GM06990 (cell line): ENCODE measurements at places on chromosomes 16 and 17.

GRCh38 chr16:48318630-48319029 lies 66.6 kb downstream of the SIAH1 start:
- no peak for DNase-seq

DNA sequence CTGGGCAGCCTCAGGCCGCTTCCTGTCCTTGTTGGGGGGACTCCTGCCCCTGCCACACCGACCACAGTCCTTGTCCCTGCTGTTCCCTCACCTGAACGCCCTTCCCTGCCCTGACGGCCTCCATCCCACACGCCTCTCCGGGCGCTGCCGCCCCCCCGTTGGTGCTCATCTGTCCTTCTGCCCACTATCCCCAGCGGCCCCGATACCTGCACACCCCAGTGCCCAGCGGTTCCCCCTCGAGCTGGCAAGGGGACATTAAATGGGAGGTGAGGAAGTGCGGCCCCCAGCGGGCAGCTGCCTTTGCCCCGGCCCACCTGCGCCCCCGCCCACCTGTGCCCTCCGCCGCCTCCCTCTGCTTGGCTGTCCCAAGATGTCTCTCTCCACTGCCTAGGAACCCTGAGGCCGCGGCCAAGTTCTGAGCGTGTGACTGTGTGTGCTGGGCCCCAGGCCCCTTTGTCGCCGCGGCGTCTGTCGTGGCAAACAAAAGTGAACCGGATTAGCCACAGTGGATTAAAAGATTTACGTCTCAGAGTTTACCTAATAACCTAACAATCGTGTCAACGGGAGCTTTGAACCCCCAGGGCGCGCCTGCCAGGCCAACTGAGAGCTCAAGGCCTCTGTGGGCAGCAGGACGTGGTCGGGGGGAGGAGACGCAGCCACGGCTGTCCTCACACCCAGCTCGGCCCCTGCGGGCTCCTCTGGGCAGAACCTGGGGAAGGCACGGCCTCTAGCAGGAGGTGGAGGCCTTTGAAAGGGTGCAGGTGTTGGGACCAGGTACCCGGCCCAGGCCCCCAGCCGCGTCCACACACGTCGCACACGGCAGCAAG lies 7.6 kb upstream of the AXIN1 start:
- DNase-seq: peak; percentile 18

GRCh38 chr17:46818929-46819859 lies 702 bp upstream of the WNT3 start:
- DNase-seq: no peak

DNA sequence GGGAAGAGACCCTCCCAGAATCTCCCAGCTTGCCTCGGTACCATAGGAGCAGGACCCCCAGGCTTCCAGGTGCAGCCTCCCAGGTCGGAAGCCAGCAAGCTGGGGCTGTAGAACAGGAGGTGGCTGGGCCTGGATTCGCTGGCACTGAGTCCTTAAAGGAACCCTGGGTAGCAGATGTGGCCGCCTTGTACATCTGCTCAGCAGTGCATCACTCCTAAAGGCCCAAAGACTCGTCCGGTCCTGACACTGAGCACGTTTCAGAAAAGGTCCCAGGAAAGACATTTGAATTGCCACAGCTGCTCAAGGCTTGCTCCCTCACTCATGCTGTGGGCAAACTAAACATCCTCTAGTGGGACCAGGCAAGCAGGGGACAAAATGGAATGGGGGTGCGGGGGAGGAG lies 172.8 kb downstream of the RAB11FIP4 start:
- DNase-seq: no peak

DNA sequence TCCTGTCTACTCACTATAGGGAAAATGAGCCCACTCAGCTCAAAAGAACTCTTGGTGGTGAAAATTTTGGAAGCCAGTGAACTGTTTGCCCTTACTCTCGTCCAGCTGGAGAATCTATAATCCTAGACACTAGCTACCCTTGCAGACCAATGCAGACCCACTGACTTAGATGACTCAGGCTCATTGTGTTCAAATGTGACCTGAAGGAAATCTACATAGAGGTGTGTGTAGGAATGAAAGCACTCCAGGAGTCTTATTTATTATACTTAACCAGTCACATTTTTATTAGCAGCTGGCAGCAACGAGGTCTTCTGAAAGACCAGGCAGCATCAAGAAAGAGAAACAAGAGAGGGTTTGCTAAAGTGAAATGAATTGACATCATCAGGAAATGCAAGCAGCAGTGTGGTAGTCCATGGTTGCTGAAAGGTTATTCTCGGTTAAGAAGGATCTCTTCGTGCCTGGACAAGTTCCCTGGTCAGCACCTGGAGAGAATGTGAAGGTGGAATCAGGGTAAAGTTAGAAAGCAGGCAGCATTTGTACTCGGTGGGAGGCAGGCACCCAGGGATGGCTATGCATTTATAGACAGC lies 1.4 kb downstream of the KRTAP29-1 start:
- no peak for DNase-seq
